Osteocyte (in vitro differentiated cells): ENCODE measurements at places on chromosomes 11 and 22. TPM values are rescaled to one million over a fixed set of nuclear protein-coding genes. Genes with fewer than 3 reads are reported as not detected.

DNA sequence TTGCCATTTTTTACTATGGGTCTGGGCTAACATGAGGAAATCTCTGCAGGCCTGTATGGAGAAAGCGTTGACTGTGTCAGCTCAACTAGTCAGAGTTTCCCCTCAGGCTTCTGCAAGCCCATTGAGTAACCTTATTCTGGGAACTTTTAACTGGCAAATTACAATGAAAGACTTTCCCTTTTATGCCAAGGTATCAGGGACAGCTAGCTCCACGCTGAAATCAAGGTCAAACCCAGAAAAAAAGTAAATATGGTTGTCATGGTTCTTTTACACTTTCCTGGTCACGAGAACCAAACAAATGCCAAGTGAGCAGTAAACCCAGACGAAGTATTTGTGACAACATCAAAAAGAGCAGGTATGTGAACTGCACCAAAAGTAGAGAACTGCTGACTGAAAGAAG, 13.8 kb downstream of the OSBP start:
- H3K27me3 ChIP-seq = no peaks in the 10 kb centered on the region
- H3K4me1 ChIP-seq = no peaks in the 10 kb centered on the region
- H3K36me3 ChIP-seq = peaks cover 48% of the 10 kb centered on the region
- no peak overlapping the region for H3K27ac ChIP-seq
- DNase-seq = no peak

CFAP300 gene
- 3.1 and 4.9 TPM in 2 replicates for total RNA-seq

PANX2 gene
- total RNA-seq = 1.5 and 1.6 TPM in 2 replicates

DERL3 gene
- total RNA-seq = 0.52 and 0.56 TPM in 2 replicates

MRGPRE gene
- not detected in 2 replicates for total RNA-seq

TRIM66 gene
- total RNA-seq = 10.0 and 10.2 TPM in 2 replicates

BAD gene
- 68.3 and 73.6 TPM in 2 replicates for total RNA-seq

GRCh38 chr11:2991452-2992233, 486 bp downstream of the NAP1L4 start:
- peak overlapping the region; percentile 96 for H3K27ac ChIP-seq
- peak overlapping the region; percentile 91 for H3K4me3 ChIP-seq
- peaks cover 43% of the 10 kb centered on the region for H3K4me1 ChIP-seq
- DNase-seq = no peak

DNA sequence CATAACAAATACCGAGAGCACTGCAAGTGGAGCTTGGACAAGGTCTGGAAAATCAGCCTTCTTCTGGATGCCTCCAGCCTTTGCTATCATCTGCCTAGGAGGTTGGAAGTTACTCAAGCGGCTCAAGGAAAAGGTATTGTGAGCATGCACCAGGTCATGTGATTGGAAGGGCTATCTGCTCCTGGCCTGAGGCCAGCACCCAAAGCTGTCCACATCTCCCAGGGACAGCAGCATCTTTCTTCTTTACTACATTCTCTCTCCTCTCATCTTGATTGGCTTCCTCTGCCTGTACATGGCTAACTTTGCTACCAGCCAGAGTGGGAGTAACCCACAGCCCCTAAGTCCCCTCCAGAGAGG, 44.2 kb upstream of the AMPD3 start:
- no peaks in the 10 kb centered on the region for H3K36me3 ChIP-seq
- H3K4me3 ChIP-seq = no peak overlapping the region
- no peak for DNase-seq
- H3K4me1 ChIP-seq = peaks cover 45% of the 10 kb centered on the region
- H3K27me3 ChIP-seq = no peaks in the 10 kb centered on the region
- no peak overlapping the region for H3K27ac ChIP-seq

- DNase-seq = no peak
- H3K27ac ChIP-seq = no peak overlapping the region
- peaks cover 14% of the 10 kb centered on the region for H3K36me3 ChIP-seq
- no peak overlapping the region for H3K4me3 ChIP-seq
- H3K4me1 ChIP-seq = no peaks in the 10 kb centered on the region
These were observed 303.6 kb downstream of the SOX6 start for GRCh38 chr11:16052750-16053149.

- H3K4me1 ChIP-seq = no peaks in the 10 kb centered on the region
- DNase-seq = no peak
- H3K4me3 ChIP-seq = no peak overlapping the region
- no peaks in the 10 kb centered on the region for H3K36me3 ChIP-seq
- H3K27ac ChIP-seq = no peak overlapping the region
- peaks cover 60% of the 10 kb centered on the region for H3K27me3 ChIP-seq
These were observed 426.1 kb downstream of the NTM start for GRCh38 chr11:131796541-131796940.

- no peaks in the 10 kb centered on the region for H3K36me3 ChIP-seq
- H3K4me1 ChIP-seq = peaks cover 80% of the 10 kb centered on the region
- H3K27ac ChIP-seq = peak overlapping the region; percentile 85
These were observed 13.9 kb downstream of the MGAT3 start for GRCh38 chr22:39470451-39471291.

NLRP6 gene
- total RNA-seq = not detected in 2 replicates

- peaks cover 77% of the 10 kb centered on the region for H3K4me1 ChIP-seq
- peaks cover 18% of the 10 kb centered on the region for H3K36me3 ChIP-seq
- H3K27me3 ChIP-seq = no peaks in the 10 kb centered on the region
- no peak overlapping the region for H3K27ac ChIP-seq
- H3K4me3 ChIP-seq = no peak overlapping the region
These were observed 18.4 kb downstream of the ATXN10 start for GRCh38 chr22:45690008-45690407.

- no peak overlapping the region for H3K4me3 ChIP-seq
- H3K36me3 ChIP-seq = no peaks in the 10 kb centered on the region
- no peaks in the 10 kb centered on the region for H3K27me3 ChIP-seq
- no peak overlapping the region for H3K27ac ChIP-seq
- no peak for DNase-seq
These were observed 60.9 kb upstream of the EED start for GRCh38 chr11:86183694-86184093.

GRCh38 chr11:33844236-33844635, 47.6 kb downstream of the LMO2 start:
- no peak overlapping the region for H3K27ac ChIP-seq
- no peak for DNase-seq
- peaks cover 74% of the 10 kb centered on the region for H3K27me3 ChIP-seq
- no peak overlapping the region for H3K4me3 ChIP-seq
- no peaks in the 10 kb centered on the region for H3K4me1 ChIP-seq

DNA sequence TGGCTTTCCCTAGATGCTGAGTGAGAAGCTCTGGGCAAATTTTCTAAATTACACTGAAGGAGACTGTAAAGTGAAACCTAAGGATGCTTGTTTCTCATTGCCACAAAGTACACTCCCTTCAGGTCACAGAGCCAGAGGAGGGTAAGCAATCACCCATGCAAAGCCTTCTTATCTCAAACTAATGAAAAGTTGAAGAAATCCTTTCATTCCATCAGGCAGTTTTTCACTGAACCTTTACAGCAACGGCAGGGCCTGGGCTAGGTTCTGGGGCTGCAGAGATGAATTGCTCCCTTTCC, 106.2 kb downstream of the RASSF10 start:
- no peak overlapping the region for H3K27ac ChIP-seq
- H3K36me3 ChIP-seq = no peaks in the 10 kb centered on the region
- peaks cover 32% of the 10 kb centered on the region for H3K4me1 ChIP-seq
- DNase-seq = no peak
- no peak overlapping the region for H3K4me3 ChIP-seq

SNX15 gene
- total RNA-seq = 26.9 and 30.0 TPM in 2 replicates

DNA sequence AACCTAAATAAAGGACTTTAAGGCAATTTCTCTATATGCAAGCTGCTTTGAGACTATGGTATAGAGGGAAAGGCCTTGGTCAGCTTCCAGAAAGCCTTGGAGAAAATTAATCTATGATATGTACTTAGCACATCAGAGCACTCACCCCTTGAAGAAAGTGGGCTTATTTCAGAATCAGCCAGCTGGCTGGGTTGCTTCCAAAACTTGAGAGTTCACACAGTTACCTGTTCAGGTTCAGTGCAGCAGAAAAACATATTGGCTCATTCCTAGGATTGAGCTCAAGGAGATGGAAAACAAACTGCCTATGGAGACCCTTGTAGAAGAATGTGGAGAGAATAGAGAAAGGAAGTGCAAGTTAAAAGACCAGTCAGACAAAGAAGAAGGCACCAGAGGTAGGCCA, 22.7 kb downstream of the CCDC81 start:
- no peak overlapping the region for H3K27ac ChIP-seq
- H3K4me1 ChIP-seq = peaks cover 20% of the 10 kb centered on the region
- H3K4me3 ChIP-seq = no peak overlapping the region
- no peaks in the 10 kb centered on the region for H3K27me3 ChIP-seq
- no peak for DNase-seq

RFPL3 gene
- not detected in 2 replicates for total RNA-seq

- H3K36me3 ChIP-seq = peaks cover 12% of the 10 kb centered on the region
- DNase-seq = no peak
- H3K4me3 ChIP-seq = peak overlapping the region; percentile 84
- H3K27me3 ChIP-seq = no peaks in the 10 kb centered on the region
- peak overlapping the region; percentile 14 for H3K27ac ChIP-seq
- peaks cover 57% of the 10 kb centered on the region for H3K4me1 ChIP-seq
These were observed 2.3 kb downstream of the CCDC86 start for GRCh38 chr11:60844045-60844869.

GRCh38 chr11:118156531-118157185, 4.0 kb upstream of the SCN4B start:
- no peak for DNase-seq
- no peak overlapping the region for H3K4me3 ChIP-seq
- peaks cover 69% of the 10 kb centered on the region for H3K27me3 ChIP-seq

DNA sequence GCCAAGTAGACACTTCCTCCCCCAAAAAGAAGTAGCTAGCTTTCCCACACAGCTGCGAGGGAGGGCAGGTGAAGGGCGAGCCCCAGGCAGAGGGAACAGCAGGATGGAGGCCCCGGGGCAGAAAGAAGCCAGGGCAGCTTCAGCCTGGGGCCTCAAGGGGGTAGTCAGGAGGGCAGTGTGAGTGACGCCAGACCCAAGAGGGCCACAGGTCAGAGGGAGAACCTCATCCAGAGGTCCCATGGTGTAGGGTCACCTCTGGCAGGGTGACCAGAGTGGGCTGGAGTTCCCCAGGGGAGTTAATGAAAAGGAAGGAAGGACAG, 9.2 kb downstream of the PRR5 start:
- peaks cover 10% of the 10 kb centered on the region for H3K4me1 ChIP-seq
- H3K27ac ChIP-seq = no peak overlapping the region
- no peak overlapping the region for H3K4me3 ChIP-seq
- no peak for DNase-seq

DNA sequence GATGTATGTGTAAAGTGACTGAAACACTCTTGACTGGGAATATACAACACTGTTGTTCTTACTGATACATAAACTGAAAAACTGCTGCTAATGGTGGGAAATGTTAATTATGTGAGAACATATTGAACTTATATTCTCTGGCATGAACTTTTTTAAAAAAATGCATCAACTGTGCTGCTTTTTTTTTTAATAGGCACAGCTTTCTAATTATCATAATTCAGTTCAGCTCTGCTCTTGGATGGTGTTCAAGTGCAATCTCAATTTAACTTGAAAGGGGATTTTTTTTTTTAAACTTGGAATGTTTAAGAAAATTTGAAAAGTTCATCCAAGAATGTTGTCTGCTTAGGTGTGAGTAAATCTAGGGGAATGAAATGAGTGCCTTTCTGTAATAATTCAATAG, 5.2 kb downstream of the TEAD1 start:
- H3K4me1 ChIP-seq = peaks cover 78% of the 10 kb centered on the region
- DNase-seq = no peak
- peak overlapping the region; percentile 96 for H3K27ac ChIP-seq

FOSL1 gene
- total RNA-seq = 37.2 and 38.0 TPM in 2 replicates

GRCh38 chr11:14551380-14551779, 31.2 kb upstream of the PSMA1 start:
- H3K27me3 ChIP-seq = peaks cover 36% of the 10 kb centered on the region
- no peaks in the 10 kb centered on the region for H3K4me1 ChIP-seq
- no peak overlapping the region for H3K27ac ChIP-seq
- H3K4me3 ChIP-seq = no peak overlapping the region

C11orf65 gene
- total RNA-seq = 0.35 and 0.91 TPM in 2 replicates

ZNF70 gene
- total RNA-seq = 12.5 TPM in 2 replicates

AAMDC gene
- 38.0 and 43.8 TPM in 2 replicates for total RNA-seq

- H3K27ac ChIP-seq = no peak overlapping the region
- DNase-seq = no peak
- H3K4me3 ChIP-seq = no peak overlapping the region
- no peaks in the 10 kb centered on the region for H3K27me3 ChIP-seq
These were observed 171.7 kb downstream of the MPPED1 start for GRCh38 chr22:43583501-43583900.

GRCh38 chr11:47723041-47723440, 7.9 kb upstream of the AGBL2 start:
- no peak for DNase-seq

DNA sequence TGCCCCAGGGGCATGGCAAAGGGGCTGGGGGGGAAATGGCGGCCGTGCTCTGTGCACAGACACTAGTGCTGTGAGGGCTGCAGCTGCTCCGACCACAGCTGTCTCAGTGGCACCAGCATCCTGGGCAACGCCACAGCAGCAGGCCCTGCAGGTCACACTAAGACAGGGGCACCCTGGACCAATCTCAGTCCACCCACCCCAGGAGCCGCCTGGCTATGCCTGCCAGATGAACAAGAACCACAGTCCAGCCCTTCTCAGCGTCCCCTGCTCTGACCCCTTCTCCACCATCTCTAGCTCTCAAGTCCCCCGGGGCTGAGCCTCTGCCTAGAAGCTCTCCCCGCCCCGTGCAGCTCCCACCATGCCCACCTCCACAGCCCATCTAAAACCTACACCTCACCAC, 16.5 kb downstream of the TUBGCP6 start:
- no peaks in the 10 kb centered on the region for H3K27me3 ChIP-seq
- no peak overlapping the region for H3K4me3 ChIP-seq
- no peak for DNase-seq
- H3K36me3 ChIP-seq = peaks cover 25% of the 10 kb centered on the region
